ENCODE measurements at places on chromosomes 12 and 14. TPM values are rescaled to one million over a fixed set of nuclear protein-coding genes. Genes with fewer than 3 reads are reported as not detected.

ACSM4 gene
- not detected for total RNA-seq

TAS2R42 gene
- not detected for total RNA-seq

DTD2 gene
- total RNA-seq: 21.3 TPM

AKAP3 gene
- total RNA-seq: 3.7 TPM

DNA sequence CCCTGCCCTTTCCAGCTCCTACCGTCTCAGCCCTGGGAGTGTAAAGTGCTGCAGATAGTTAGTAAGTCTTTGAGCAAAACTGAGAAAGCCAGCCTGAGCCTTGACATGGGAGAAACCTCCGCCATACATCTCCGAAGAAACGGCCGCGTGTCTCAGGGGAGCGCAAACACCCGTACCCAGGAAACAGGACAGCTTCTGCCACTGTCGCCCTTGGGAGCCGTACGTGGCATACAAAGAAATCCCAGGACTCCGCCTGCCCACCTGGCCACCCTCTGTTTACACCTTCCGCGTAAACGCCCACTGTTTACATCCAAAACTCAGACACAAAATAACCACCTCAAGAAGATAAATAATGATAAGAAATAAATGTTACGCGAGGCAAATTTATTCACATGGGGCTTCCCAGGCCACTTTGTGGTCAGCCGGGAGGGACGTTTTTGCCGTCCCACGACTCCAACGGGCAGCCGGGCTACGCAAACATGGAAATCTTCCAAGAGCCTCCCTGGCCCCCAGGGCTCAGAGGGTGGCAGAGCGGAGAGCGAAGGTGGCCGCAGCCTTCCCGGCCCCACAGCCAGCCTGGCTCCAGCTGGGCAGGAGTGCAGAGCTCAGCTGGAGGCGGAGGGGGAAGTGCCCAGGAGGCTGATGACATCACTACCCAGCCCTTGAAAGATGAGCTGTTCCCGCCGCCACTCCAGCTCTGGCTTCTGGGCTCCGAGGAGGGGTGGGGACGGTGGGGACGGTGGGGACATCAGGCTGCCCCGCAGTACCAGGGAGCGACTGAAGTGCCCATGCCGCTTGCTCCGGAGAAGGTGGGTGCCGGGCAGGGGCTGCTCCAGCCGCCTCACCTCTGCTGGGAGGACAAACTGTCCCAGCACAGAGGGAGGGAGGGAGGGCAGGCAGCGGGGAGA is at the start of gene BDKRB2:
Gene BDKRB2 (plus strand): TSS at position 689 of the 908 bp plus-strand sequence. CDS start 32,269 bp downstream, outside the sequence.
- DNase-seq: no peak

DNA sequence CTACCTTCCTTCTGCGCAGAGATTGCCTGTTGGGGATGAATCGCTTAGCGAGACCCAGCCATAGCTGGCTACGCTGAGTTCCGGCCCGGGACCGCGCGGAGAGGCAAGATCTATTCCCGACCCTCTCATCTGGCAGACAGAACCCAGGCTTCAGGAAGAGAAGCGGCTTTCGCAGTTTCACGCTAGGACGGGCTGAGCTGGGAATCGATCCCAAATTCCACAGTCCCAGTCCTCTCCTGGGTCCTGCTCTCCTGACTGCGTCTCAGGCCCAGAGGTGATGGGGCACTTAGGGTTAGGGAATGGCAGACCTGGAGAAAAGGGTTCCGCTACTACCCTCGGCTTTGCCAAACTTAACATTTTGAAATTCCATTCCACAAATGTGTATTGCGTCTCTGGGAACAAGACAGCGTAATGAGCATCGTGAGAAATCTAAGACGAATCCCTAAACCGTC is 2.8 kb downstream of the PTPN21 start:
- DNase-seq: no peak

GRCh38 chr12:59839514-59839913 is 243.7 kb downstream of the SLC16A7 start:
- no peak for DNase-seq

DNA sequence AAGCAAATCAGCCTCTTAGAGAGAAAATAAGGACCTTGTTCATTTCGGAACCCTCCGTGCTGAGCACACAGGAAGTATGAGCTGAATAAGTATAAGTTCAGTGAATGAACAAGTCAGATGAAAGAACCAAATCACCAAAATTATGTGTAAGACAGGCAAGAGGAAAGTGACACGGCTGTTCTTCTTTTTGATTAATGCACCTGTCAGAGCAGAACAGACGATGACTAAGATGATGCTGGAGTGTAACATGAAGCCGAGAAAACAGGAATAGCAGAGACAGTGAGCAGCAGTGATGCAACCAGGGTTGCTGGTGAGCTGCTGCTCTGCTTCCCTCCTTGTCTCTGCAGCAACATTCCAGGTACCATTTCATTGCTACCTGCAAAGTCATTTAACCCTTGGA is 861.1 kb downstream of the GALC start:
- DNase-seq: no peak

- DNase-seq: no peak
Measured at GRCh38 chr14:39339003-39339402, 93.2 kb downstream of the FBXO33 start.

DNA sequence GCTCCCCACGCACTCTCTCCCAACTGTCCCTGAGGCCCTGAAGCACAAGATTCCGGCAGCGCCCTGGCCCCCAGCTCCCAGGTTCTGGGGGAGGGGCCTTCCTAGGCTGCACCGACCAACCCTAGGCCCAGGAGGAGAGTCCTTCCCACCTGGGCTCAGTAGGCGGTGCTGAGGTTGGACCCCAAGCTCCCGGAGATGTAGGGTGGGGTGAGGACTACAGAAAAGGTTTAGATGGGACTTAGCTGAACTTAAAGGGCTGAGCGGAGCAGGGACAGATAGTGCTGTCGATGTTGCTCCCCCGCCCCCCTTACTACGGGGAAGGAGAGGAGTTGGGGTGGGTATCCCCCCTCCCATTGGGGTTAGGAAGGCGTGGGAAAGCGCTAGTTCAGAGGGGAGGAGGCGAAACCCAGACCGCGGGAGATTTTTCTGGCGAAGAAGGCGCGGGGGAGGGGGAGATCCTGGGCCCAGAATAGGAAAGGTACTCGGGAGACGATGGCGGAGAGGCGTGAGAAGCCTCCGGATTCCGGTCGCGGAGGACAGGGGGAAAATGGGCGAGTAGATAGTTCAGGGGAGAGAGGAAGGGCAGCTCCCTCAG is 4.2 kb upstream of the BAZ2A start:
- no peak for DNase-seq

- DNase-seq: peak; percentile 27
Measured at GRCh38 chr14:50363714-50364111, 33.0 kb downstream of the CDKL1 start.

- no peak for DNase-seq
Measured at GRCh38 chr12:80707126-80707829, at the start of gene MYF6. Gene MYF6, plus strand, starts transcription at chr12:80707634. Its CDS starts 86 bp downstream, at chr12:80707720.

DNA sequence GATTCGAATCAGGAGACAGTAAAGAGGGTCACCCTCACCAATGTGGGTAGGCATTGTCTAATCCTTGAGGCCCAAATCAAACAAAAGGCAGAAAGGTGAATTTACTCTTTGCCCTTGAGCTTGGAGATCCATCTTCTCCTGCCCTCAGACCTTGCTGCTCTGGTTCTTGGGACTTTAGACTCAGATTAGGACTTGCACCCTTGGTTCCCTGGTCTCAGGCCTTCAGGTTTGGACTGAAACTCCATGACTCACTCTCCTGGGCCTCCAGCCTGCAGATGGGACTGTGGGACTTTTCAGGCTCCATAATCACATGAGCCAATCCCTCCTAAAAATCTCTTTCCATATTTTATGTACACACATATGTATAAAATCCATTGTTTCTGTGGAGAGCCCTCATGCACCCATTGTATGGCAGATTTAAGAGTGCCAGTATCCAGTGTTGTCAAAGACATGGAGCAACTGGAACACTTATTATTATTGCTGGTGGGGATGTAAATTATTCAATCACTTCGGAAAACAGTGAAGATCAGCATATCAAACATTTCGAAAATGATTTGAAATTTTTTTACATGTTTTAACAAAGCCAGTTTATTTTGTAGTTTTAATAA is 48.7 kb downstream of the EID3 start:
- no peak for DNase-seq
